ENCODE measurements at places on chromosomes 3 and 15. TPM values are rescaled to one million over a fixed set of nuclear protein-coding genes. Genes with fewer than 3 reads are reported as not detected.

Gene MESP1
- 4.7 TPM for total RNA-seq

DNA sequence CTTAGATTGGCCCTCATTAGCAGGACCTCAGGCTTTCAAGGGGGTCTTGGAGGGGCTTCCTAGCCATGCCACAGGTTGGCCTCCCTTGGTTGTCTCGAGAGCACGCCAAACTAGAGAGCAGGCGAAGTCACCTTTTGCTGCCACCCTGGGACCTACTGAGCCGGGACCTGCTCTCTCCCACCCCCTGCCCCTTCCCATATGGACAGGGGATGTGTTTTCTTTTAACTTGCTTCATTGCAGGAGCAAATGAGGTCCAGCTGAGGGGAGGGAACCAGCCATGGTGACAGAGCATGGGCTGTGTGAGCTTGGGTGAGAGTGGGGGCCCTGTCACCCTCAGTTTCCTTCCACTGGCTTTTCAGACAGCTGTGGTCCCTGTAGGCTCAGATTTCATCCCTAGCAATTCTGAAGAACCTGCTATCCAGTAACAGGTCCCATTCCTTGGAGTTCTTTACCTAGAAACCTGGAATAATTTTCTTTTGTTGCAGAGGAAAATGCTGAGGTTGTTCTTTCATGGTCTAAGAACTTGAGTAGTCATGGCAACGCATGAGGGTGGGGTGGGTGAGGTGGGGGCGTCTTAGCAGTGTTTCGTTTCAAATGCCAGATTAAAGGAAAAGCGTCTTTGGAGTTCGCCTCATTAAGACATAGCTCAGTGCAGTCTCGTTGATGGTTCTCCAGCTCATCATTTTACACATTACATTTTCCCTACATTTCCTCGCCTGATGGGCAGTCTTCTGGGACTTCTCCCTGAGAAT is 20.1 kb upstream of the MAGEF1 start:
- DNase-seq, result no peak

Gene LRRC31
- total RNA-seq, result 0.98 TPM

Gene CLDN18
- total RNA-seq, result not detected

Gene GOLGA8S
- total RNA-seq, result not detected

Gene ZPLD1
- total RNA-seq, result not detected
